ENCODE measurements at places on chromosomes 11 and 22.

DNA sequence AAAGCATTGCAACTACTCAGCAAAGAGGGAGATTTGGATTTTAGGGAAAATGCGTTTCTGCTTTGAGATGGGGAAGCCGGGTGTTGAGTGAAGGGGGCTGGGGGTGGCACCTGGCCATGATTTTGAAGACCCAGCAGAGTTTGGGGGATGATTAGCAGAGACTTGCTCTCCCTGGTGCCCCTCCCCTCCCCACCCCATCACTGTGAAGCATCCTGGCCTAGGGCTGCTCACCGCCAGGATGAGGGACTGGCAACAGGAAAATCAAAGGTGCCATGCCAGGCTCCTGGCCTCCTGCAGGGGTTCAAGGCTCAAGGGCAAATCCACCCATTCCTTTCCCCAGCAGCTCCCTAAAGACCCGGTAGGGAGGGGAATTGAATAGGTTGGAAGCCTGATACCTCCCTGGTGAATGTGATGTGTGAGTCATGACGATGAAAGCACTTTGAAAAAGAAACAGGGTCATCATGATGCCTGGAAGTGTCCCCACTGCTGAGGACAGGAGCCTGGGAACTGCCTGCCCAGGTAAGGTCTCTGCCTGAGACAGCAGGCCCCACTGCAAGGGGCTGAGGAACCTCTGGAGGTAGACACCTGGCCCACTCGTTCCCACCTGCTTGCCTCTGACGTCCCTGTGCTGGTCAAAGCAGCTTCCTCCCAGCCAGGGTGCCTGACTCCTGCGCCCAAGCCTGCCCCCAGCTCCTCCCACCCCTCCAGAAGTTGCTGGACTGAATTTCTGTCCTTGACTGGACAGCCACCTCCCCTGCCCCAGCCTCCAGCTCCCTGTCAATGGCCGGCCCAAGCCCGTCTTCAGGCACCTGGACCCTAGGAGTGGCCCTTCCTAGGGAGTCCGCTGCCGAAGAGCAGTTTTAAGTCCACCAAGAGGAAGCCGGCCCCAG is 1.7 kb downstream of the CHST1 start:
- ATAC-seq, result no peak
- peak overlapping the region; percentile 34 for H3K4me3 ChIP-seq
- no peak overlapping the region for H3K27ac ChIP-seq

DNA sequence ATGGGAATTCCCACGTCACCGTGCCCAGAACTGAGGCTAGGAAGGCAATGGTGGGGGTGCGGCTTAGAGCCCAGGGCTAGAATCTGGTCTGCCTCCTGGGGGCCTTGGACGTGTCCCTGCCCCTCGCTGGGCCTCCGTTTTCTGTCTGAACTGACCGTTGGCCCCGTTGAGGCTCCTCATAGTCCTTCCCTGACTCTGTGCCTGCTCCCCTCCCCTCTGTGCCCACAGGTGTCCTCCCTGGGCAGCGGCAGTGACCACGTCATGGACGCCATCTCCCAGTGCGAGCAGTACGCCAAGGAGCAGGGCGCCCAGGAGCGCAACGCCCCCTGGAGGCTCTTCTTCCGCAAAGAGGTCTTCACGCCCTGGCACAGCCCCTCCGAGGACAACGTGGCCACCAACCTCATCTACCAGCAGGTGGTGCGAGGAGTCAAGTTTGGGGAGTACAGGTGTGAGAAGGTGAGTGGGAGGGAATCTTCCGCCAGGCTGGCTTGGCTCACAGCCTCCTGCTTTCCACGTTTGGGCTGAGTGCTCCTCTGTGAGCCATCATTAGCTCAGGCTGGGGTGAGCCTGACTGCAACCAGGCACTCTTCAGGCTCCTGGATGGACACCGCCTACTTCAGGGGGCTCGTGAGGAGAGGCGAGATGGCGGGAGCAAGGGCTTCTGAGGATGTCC is 63.9 kb downstream of the MYO7A start:
- H3K4me3 ChIP-seq, result no peak overlapping the region
- peak; percentile 58 for ATAC-seq
- no peak overlapping the region for H3K27ac ChIP-seq
- no peaks in the 10 kb centered on the region for H3K36me3 ChIP-seq

- H3K4me1 ChIP-seq, result no peaks in the 10 kb centered on the region
- no peaks in the 10 kb centered on the region for H3K27me3 ChIP-seq
- no peak for ATAC-seq
- no peak overlapping the region for H3K27ac ChIP-seq
- no peaks in the 10 kb centered on the region for H3K36me3 ChIP-seq
Observed at GRCh38 chr11:33234397-33235190, 22.6 kb upstream of the HIPK3 start.

- H3K4me3 ChIP-seq, result peak overlapping the region; percentile 71
- no peak for ATAC-seq
- H3K36me3 ChIP-seq, result no peaks in the 10 kb centered on the region
Observed at GRCh38 chr22:23520863-23521440, 59.1 kb downstream of the IGLL1 start.

- H3K36me3 ChIP-seq, result no peaks in the 10 kb centered on the region
- peaks cover 27% of the 10 kb centered on the region for H3K4me1 ChIP-seq
- no peak for ATAC-seq
- H3K27ac ChIP-seq, result peak overlapping the region; percentile 84
- H3K4me3 ChIP-seq, result no peak overlapping the region
- peaks cover 3% of the 10 kb centered on the region for H3K27me3 ChIP-seq
Observed at GRCh38 chr11:76587820-76588454, 82.6 kb downstream of the LRRC32 start.

DNA sequence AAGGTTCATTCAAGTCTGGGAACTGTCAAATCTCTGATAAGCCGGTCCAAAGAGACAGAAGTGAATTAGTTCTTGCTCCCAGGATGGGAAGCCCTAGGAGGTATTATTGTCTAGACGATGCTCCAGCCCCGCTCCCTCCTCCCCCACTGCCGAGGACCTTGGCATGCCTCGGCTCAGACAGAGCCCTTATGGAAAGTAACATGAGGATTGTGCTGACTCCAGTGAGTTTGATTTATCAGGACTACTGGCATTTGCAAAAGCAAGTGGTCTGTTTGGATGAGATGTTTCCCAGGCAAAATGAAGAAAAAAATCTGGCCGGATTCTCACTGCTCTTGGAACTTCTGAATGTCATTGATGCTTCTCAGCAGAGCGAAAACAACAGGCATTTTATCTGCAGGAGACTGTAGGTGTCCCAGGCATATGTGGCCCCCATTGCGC is 341.0 kb downstream of the ETS1 start:
- no peaks in the 10 kb centered on the region for H3K4me1 ChIP-seq
- no peaks in the 10 kb centered on the region for H3K27me3 ChIP-seq
- ATAC-seq, result no peak
- H3K27ac ChIP-seq, result no peak overlapping the region
- H3K4me3 ChIP-seq, result no peak overlapping the region
- no peaks in the 10 kb centered on the region for H3K36me3 ChIP-seq

DNA sequence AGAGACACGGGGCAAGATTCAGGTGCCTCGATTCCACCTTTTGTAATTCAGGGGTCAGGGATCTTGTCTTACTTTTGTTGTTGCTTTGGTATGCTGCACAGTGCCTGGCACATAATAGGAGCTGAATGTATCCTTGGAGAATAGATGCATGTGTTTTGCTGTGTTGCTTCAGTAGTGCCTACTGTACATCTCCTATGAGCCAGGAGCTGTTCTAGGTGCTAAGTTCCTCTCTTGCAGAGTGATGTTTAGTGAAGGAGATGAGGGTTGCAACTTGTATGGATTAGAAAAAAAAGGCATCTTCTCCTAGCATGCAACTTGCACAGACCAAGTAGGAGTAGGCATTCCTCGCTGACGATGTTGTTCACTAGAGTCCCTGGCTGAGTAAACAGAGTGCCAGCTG is 555.4 kb downstream of the NTM start:
- no peak overlapping the region for H3K27ac ChIP-seq
- ATAC-seq, result no peak
- H3K4me3 ChIP-seq, result no peak overlapping the region
- no peaks in the 10 kb centered on the region for H3K36me3 ChIP-seq

- H3K4me3 ChIP-seq, result no peak overlapping the region
- no peak for ATAC-seq
- H3K36me3 ChIP-seq, result no peaks in the 10 kb centered on the region
- no peak overlapping the region for H3K27ac ChIP-seq
- H3K27me3 ChIP-seq, result peaks cover 22% of the 10 kb centered on the region
Observed at GRCh38 chr11:105838668-105839384, 183.2 kb downstream of the MSANTD4 start.

DNA sequence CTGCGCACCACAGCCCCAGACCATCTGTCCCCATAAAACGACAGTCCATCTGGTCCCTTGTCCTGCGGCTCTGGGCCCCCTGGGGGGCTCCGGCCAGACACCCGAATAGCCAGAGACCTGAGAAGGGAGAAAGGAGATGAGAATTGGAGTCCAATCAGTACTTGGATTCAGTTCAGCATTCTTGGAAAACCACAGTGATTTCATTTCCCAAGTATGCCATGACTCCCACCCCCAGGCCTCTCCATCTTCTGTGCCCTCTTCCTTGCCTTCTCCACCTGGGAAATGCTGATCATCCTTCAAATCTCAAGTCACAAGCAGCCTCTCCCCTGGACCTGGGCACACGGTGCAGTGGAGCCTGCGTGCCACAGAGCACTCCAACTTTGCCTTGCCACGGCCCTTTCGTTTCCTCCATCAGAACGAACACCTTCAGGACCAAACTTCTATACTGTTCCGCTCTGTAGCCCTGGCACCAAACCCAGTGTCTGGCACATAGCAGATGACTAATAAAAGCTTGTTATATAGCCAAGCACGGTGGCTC is 10.9 kb upstream of the MFNG start:
- no peak for ATAC-seq
- H3K36me3 ChIP-seq, result no peaks in the 10 kb centered on the region
- H3K4me3 ChIP-seq, result no peak overlapping the region
- no peak overlapping the region for H3K27ac ChIP-seq

GRCh38 chr11:12675951-12676711 is 1.9 kb downstream of the TEAD1 start:
- ATAC-seq, result no peak
- no peak overlapping the region for H3K27ac ChIP-seq
- H3K4me1 ChIP-seq, result no peaks in the 10 kb centered on the region
- no peaks in the 10 kb centered on the region for H3K36me3 ChIP-seq

DNA sequence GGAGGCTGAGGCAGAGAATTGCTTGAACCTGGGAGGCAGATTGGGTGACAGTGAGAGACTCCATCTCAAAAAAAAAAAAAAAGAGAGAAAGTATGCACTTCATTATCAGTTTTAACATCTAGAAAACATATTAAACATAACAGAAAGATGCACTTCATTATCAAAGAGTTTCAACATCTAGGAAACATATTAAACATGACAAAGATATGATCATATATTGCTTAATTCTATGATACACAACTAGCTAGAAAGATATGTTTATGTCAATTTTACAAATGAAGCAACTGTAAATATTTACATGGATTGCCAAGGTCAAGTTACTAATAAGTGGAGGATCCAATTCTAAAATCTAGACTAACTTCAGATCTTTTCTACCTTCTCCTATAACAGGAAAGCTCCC is 50.4 kb upstream of the CTSC start:
- no peak overlapping the region for H3K27ac ChIP-seq
- no peak for ATAC-seq
- H3K4me3 ChIP-seq, result no peak overlapping the region
- no peaks in the 10 kb centered on the region for H3K27me3 ChIP-seq
- H3K4me1 ChIP-seq, result no peaks in the 10 kb centered on the region

DNA sequence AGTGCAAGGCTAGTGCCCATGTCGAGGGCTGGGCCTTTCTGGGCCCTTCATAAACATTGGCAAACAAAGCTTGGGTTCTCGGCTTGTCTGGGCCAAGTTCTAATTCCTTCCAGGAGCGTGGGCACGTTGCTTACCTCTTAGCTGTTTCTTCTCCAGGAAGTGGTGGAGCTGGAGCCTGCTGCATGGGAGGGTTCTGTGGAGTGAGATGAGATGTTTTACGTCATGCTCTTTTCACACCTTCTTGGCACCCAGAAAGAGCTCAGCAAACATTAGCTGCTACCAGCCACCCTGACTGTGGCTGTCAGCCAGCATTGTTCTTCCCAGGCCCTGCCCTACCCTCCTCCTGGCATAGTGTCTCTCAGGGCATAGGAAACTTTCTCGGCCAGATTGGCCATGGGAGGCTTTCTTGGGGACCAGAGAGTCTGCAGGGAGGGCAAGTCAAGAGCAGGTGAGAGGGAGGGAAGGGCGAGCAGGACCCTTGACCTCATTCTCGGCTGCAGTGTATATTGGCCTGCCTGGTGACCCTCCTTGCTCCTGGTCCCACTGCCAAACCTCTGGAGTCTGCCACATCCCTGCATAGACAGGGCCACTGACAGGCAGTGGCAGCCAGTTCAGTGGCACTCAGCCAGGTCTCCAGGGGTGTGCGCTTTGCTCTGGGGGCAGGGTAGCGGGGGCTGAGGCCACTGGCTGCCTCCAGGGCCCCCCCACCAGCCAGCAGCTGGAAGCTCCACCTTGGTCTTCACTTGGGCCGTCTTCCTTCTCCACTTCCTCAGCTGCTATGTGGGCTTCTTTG is 98.8 kb downstream of the BCR start:
- H3K4me3 ChIP-seq, result no peak overlapping the region
- H3K27me3 ChIP-seq, result no peaks in the 10 kb centered on the region
- ATAC-seq, result no peak
- peaks cover 14% of the 10 kb centered on the region for H3K36me3 ChIP-seq

GRCh38 chr22:27952091-27952490 is 33.0 kb upstream of the PITPNB start:
- H3K27ac ChIP-seq, result no peak overlapping the region
- peaks cover 12% of the 10 kb centered on the region for H3K36me3 ChIP-seq
- no peak for ATAC-seq
- H3K4me3 ChIP-seq, result no peak overlapping the region
- H3K4me1 ChIP-seq, result no peaks in the 10 kb centered on the region
- H3K27me3 ChIP-seq, result no peaks in the 10 kb centered on the region

GRCh38 chr22:23093051-23093788 is 22.9 kb downstream of the GNAZ start:
- no peaks in the 10 kb centered on the region for H3K4me1 ChIP-seq
- H3K4me3 ChIP-seq, result no peak overlapping the region
- H3K27me3 ChIP-seq, result no peaks in the 10 kb centered on the region
- no peak overlapping the region for H3K27ac ChIP-seq

GRCh38 chr22:17087498-17088131 is 2.8 kb downstream of the IL17RA start:
- no peaks in the 10 kb centered on the region for H3K27me3 ChIP-seq
- H3K4me1 ChIP-seq, result peaks cover 57% of the 10 kb centered on the region
- peak overlapping the region; percentile 45 for H3K4me3 ChIP-seq

- H3K27ac ChIP-seq, result no peak overlapping the region
- no peaks in the 10 kb centered on the region for H3K4me1 ChIP-seq
- H3K36me3 ChIP-seq, result peaks cover 73% of the 10 kb centered on the region
- no peak for ATAC-seq
- H3K27me3 ChIP-seq, result no peaks in the 10 kb centered on the region
Observed at GRCh38 chr11:117345039-117345438, 17.4 kb downstream of the CEP164 start.

- peak within 1 kb of the TSS; percentile 45 for H3K27ac ChIP-seq
- H3K4me1 ChIP-seq, result peaks cover 48% of the 10 kb centered on the region
- H3K4me3 ChIP-seq, result peak within 1 kb of the TSS; percentile 57
- peaks cover 5% of the 10 kb centered on the region for H3K36me3 ChIP-seq
- H3K27me3 ChIP-seq, result no peaks in the 10 kb centered on the region
Observed at GRCh38 chr22:23762842-23763578, at the start of gene C22orf15. TSS of gene C22orf15 (plus strand) at chr22:23762990. CDS start at chr22:23763307, 317 bp downstream.

- H3K27ac ChIP-seq, result no peak overlapping the region
- no peaks in the 10 kb centered on the region for H3K4me1 ChIP-seq
- H3K27me3 ChIP-seq, result peaks cover 42% of the 10 kb centered on the region
- H3K4me3 ChIP-seq, result no peak overlapping the region
- no peak for ATAC-seq
- H3K36me3 ChIP-seq, result no peaks in the 10 kb centered on the region
Observed at GRCh38 chr11:120912504-120912903, 111.4 kb upstream of the TBCEL start.

Measured in stimulated activated memory B cell treated with anti-CD40 and anti-IgM and Interleukin-4, amounts not matched to agents 10 μg/mL and 1 μg/mL and 100 μg/mL, for 72 hours (primary cell).